NCI-H460 (cell line): ENCODE measurements at places on chromosomes 6 and 20.

- DNase-seq, result no peak
Observed at GRCh38 chr6:37074053-37074827, 68.8 kb downstream of the FGD2 start.

DNA sequence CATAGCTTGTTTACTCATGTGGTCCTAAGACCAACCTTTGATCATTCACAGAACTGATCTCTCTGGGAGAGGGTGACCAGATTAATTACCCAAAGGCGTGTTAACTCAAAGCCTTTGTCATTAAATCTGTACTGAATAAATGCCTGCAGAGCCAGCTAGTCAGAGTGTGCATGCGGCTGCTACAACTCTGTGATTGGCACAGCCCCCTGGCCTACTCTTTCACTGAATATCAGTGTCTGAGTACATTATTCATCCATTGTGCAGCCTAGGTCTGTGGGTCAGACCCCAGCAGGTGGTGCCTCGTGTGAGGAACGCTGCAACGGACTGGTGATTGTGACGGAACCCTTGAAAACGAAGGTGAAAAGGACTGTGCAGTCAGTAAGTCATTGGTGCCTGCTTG lies 663.6 kb downstream of the PHF3 start:
- DNase-seq, result no peak

- no peak for DNase-seq
Observed at GRCh38 chr6:44829836-44830235, 442.3 kb downstream of the CDC5L start.

DNA sequence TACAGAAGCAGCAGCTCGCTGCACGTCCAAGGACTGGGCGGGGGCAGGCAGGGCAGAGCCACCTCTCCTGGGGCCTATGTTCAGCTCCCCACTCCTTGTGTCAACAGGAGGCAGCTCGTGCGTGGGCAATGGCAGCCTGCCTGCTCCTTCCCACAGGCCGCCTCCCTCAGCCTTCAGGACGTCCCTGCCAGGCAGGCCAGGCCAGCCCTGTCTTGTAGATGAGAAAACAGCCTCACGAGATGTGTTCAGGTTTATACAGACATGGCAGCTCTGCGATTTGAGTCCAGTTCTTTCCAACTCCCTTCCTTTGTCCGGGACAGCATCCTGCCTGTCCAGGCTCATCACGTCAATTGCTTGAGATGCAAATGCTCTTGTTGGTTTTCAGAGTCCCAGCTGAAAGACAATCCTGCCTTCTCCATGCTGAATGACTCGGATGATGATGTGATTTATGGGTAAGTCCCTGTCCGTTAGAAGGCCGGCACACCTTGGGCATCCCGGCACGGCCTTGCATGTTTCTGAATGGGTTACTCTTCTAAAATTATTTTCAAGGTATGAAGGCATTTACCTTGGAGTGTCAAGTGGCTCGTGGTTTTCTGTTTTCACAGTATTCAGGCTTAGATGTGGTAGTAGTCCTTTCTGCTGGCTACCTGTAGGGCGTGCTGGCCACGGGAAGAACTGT lies 13.5 kb downstream of the DYNLT1 start:
- DNase-seq, result no peak

DNA sequence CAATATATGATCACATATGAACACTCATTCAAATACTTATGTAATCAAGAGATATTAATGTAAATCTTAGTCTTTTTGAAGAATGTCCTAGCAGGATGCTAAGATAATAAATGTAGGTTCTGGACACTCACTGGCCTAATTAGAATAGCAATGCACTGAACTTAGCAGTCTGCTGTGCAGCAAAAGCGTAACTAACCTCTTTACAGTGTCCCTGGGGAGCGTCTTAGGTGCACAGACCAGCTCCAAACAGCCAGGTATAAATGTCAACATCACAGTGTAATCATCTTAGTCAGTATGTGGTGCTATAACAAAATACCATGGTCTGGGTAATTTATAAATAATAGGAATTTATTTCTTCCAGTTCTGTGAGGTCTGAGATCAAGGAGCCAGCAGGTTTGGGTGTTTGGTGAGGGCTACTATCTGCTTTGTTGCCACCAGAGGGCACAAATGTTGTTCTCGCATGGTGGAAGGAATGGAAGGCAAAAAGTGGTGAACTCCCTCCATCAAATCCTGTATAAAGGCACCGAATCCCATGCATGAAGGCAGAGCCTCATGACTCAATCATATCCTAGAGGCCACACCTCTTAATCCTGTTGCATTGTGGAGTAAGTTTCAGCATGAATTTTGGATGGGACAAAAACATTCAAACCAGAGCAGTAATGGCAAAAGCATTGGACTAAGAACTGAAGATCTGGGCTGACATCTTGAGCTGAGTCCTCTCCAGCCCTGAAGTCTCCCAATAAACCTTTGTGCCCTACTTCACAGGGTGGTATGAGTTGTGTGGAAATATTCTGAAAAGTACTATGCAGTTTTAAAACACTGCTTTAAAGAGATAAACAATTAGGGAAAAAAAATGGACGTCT lies 41.8 kb upstream of the FOXO3 start:
- no peak for DNase-seq

DNA sequence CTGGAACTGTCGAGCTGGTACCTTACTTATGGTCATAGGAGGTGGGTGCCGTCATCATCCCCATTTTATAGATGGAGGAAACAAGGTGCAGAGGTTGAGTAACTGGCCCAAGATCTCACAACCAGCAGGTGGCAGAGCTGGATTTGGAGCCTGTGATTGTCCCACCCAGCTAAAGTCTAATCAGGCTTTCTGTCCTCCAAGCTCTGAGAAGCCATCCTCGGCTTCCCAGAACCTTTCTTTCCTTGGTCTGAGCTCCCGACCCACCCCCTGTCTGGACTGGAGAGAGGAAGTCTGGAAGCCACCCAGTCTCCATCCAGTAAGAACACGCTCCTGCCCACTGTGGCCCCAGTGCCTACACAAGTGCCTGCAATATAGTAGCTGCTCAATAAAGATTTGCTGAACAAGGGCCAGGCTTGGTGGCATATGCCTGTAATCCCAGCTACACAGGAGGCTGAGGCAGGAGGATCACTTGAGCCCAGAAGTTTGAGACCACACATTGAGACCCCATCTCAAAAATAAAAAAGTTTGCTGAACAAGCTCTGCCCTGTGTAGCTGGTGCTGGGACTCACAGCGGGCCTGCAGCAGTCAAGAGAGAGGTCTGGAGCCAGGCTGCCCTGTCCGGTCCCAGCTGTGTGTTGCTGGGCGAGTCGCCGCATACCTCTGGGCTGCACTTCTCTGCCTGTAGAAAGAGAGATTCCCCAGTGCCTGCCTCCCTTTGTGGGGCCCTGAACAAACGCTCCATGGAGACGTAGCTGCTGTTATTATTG lies 32.5 kb upstream of the DLGAP4 start:
- peak; percentile 26 for DNase-seq

DNA sequence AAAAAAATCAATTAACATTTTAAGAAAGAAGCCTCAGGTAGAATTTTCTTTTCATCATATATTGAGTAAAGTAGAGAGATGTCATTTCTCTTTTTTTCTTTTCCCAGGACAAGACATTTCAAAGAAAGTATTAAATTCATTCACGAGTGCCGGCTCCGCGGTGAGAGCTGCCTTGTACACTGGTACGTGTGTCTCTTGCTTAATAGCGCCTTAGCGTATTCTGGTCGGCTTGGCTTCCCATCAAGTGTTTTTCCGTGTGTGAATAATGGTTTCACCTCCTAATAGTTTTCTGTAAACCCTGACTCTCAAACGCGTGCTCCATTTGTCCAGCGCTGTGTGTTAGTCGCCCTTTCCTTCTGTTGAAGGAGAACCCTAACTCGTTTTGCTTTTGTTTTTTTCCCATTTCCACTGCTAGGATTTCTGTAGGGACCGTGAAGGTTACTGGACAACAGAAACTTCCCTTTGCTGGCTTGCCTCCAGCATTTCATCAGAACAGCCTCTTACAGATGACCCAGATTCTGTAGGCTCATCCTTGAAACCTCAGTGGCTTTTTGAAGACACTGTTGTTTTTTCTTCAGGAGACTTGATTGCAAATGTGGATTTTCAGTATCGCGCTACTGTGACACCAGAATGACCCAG lies 45.7 kb upstream of the IRF4 start:
- DNase-seq, result no peak

- DNase-seq, result no peak
Observed at GRCh38 chr6:1285956-1286355, 25.9 kb upstream of the FOXQ1 start.

DNA sequence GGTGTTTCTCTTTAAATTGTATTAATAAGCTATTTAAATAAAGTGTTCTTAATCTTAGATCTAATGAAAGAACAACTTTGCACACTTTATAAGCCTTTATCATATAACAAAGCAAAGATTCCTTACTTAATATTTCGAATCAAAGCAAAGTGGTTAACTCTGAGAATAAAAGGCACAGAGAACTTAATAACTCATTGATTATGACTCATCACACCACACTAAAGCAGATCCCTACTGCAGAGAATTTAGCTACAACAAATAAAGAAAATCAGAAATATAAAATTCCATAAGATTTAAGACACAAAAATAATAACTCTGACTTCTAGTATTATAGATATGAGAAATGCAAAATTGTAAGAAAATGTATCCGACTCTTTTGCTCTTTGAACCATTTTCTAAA lies 135.6 kb upstream of the RUNX2 start:
- no peak for DNase-seq

DNA sequence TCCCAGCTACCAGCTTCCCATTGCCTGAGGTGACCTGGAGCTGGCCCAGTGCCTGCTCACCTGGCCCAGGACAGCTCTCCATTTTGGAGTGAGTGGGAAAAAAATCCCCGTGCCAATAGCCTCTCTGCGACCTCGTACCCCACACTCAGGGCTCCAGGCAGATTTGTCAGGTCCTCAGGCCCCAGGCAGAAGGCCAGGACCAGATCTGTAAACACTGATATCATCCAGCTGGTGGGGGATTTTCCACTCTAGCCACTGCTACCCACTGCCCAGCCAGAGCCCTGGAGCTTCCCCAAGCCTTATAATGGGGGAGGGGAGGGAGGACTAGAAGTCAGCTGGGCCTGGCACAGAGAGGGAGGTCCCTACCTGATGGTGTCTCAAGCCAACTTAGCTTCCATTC lies 1.3 kb upstream of the PGC start:
- DNase-seq, result no peak

GRCh38 chr6:138250053-138250452 lies 31.8 kb upstream of the PBOV1 start:
- DNase-seq, result no peak

- no peak for DNase-seq
Observed at GRCh38 chr6:108942556-108943492, 94.6 kb downstream of the ARMC2 start.

GRCh38 chr6:24566020-24566767 lies 71.4 kb downstream of the ALDH5A1 start:
- DNase-seq, result no peak

- no peak for DNase-seq
Observed at GRCh38 chr6:170523256-170524171, 29.6 kb downstream of the PSMB1 start.

DNA sequence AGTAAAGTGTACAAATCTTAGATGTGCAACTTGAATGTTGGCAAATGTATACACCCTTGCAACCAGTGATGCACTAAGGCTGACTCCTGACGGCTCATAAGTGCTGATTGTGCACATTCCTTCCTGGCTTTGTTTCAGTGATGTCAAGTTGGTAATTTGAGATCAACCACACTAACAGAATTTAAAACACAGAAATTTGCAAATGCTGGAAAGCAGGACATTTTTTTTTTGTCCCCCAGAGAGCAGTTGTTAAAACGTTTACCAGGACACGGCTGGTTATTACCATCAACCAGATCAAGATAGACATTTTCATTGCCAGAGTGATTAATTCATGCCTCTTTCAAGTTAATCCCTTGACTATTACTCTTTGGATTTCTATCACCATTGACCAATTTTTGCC lies 735.6 kb downstream of the RFPL4B start:
- no peak for DNase-seq

DNA sequence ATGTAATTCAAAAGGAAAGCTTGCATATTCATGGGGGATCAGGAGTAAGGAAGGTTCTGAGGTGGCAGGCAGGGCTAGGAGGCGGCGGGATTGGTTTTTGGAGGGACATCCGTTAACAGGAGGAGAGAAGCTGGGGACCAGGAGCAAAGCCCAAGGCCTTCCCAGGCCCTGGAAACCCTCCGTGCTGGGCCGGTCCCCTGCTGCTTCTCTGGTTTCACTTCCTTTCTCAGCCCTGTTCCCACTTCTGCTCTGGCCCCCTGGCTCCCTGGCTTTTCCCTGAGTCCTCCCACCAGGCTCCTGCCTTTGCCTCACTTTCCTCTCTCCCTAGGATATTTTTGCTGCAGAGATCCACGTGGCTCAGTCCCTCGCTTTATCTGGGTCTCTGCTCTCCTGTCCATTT lies 26.4 kb upstream of the SALL4 start:
- DNase-seq, result no peak

GRCh38 chr6:42294759-42295158 lies 77.1 kb upstream of the MRPS10 start:
- DNase-seq, result no peak
